ENCODE measurements at places on chromosomes 5 and 9.

DNA sequence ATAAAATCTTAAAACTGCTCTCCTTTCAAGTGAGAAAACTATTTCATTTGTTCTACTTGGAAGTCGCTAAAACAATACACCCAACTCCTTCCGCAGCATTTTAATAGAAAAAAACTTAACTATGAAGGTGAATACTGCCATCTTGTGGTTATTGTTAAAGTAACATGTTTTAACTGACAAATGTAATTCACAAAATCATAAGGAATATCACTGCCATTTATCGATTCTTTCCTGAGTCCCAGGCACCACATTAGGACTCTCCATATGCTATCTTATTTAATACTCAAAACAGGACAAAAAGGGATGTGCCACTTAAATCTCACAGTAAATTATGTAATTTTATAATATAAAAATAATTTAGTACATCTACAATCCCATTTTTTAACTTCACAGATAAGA lies 130.5 kb upstream of the ITGA1 start:
- DNase-seq: no peak

- DNase-seq: no peak
Measured at GRCh38 chr9:122936883-122937282, 3.9 kb upstream of the RABGAP1 start.

GRCh38 chr9:93891549-93892310 lies 63.4 kb downstream of the BARX1 start:
- no peak for DNase-seq

DNA sequence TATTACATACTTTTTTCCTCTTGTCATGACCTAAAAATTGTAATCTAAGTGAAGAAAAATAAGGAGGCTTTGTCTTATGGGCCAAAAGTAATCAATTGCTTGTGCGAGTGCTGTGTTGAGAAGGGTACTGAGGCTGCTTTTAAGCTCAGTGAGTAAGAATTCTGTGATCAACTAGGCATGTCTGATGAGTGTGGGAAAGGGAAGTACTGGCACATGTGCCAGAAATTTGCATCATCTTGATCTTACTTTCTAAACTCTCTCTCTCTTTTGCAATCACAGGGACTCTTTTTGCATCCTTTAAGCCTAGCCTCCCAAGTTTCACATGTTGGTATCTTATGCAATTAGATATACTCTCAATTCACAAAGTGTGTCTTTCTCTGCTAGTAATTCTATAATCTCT lies 329.9 kb downstream of the KIF4B start:
- DNase-seq: no peak

- no peak for DNase-seq
Measured at GRCh38 chr9:8384091-8384490, 584.5 kb upstream of the DMAC1 start.

DNA sequence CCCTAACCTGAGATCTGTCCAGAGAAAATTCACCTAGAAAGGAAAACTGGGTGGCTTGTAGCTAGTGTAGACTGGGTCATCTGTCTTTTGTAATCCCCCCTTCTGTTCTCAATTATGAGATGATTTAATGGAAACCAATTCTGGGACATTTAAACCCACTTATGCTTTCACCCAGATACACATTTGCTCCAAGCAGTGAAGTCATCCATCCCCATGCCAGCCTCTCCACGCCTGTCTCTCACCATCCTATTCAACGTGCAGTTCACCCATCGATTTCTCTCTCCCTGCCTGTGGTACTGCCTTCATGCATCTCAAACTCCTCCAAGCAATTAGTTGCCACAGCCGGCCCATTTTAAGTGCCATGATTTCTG lies 1.8 kb downstream of the PHF19 start:
- DNase-seq: no peak

DNA sequence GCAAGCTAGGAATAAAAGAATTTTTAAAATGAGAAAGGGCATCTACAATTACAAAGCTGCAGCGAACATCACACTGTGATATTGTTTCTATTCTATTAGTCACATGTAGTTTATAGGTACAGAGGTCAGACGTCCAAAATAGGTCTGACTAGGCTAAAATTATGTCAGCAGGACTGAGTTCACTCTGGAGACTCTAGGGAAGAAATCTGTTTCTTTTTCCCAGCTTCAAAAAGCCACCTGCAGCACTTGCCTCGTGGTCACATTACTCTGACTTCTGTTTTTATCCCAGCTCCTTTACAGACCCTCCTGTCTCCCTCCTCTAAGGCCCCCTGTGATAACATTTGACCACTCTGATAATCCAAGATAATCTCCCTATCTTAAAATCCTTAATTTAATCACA lies 5.1 kb upstream of the CKS2 start:
- DNase-seq: no peak

GRCh38 chr5:159440968-159441367 lies 110.7 kb upstream of the IL12B start:
- no peak for DNase-seq

DNA sequence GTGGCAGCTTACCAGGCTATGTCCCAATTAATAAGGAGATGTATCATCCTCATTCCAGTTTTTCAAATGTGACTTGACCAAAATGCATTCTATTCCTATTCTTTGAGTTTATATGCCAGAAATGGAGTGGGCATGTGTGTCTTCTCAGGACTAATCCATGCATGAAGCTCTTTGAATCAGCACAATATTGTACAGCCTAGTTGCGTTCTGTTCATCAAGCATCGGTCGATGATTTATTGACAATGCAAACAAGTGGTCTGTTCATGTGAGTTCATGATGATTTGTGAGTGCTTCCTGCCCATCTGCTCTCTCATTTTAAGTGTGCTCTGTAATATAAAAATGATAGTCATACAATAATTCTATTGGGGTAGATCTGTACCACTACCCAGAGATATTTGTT lies 48.3 kb downstream of the PALM2AKAP2 start:
- no peak for DNase-seq

GRCh38 chr9:111058166-111058565 lies 19.9 kb upstream of the LPAR1 start:
- DNase-seq: no peak

DNA sequence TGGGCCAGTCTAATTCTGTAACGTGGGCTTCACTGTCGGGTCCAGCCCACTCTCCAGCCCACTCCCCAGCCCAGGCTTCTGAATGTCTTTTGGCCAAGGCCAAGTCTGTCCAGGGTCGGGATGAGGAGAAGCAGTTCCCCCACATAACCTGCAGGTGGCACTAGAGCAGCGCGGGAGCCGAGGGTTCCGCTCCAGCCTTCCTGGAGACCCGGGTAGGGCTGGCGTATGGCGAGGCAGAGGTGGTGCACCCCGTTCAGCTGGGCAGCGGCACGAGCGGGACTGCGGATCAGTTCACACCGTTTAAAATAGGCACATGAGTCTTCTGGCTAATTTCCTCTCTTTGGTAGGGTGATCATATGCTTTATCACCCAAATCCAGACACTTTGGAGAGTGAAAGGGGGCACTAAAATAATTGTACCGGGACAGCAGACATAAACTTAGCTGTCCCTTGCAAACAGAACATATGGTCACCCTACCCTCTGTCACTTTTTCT lies 185.9 kb downstream of the MSX2 start:
- DNase-seq: peak; percentile 21

DNA sequence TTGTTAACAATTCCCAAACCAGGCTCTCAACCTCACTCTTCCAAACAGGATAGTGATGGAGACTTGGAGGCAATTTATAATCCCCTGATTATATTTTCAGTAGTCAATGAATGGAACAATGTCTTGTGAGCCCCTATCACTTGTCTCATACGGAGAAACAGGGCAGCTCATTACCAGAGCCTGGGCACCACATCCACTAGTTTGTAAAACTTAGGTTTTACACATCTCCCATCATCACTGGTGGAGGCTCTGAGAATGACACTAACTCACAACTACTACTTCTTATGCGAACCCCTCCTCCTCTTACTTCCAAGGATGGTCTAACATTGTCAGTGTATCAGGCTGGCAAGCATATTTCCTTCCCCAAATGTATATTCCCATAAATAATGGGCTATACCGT lies 253.7 kb downstream of the EPB41L4A start:
- no peak for DNase-seq

- no peak for DNase-seq
Measured at GRCh38 chr5:163395792-163396191, 41.6 kb upstream of the CCNG1 start.

DNA sequence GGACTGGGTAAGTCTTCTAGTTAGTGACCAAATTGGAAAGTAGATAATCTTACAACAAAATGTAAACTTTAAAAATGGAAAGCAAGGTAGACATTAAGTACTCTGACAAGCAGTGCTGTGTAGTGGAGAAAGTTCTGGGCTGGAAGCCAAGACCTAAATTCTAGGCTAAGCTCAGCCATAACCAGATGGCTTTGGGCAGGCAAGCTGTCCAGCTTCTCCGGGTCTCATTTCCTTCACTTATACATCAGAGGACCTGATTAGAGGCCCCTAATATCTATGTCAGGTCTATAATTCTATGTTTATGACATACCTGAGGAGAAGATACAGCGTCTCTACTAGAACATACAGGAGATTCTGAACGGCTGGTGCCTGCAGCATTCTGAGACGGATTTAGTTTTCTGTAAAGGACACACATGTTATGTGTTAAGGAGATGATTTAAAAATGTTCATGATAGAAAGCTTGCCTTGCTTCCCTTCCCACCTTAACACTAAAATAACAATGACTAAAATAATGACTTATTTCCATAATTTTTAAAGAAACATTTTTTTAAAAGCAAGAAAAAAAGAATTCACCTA lies 61.2 kb downstream of the ELL2 start:
- DNase-seq: no peak

DNA sequence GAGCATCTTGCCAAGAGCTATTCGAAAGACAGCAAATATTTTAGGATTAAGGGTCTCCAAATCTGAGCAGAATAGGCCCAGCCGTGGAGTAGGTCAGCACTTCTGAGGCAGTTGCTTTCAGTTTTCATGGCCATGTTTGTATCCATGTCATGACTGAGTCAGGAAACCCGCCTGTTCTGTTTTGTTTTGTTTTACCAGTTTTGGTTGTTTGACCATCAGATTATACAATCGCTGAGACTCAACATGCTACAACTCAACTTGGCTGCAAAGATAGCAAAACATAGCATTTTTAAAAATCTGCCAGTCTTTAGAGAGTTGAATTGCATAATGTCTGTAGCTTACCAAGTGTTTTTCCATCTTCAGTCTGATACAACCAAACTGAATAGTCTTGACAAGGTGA lies 185.1 kb upstream of the ZNF462 start:
- no peak for DNase-seq

DNA sequence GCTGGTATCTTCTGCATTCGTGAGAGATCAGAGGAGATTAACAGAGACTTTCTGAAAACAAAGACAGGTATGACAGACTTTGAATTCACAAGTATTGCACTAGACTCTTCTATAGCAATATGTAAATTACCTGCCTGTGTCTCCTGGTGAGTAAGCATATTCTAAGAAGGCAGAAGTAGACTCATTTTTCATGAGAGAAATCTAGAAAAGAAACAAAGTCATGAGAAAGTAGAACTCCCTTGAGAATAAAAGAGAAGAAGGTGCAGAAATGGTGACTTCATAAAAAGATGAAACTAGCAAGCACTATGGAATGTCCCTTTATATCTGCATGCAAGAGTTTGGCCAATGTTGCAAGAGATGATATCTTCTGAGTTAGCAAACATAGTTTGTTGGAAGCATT lies 419.8 kb downstream of the DMRT2 start:
- DNase-seq: no peak

DNA sequence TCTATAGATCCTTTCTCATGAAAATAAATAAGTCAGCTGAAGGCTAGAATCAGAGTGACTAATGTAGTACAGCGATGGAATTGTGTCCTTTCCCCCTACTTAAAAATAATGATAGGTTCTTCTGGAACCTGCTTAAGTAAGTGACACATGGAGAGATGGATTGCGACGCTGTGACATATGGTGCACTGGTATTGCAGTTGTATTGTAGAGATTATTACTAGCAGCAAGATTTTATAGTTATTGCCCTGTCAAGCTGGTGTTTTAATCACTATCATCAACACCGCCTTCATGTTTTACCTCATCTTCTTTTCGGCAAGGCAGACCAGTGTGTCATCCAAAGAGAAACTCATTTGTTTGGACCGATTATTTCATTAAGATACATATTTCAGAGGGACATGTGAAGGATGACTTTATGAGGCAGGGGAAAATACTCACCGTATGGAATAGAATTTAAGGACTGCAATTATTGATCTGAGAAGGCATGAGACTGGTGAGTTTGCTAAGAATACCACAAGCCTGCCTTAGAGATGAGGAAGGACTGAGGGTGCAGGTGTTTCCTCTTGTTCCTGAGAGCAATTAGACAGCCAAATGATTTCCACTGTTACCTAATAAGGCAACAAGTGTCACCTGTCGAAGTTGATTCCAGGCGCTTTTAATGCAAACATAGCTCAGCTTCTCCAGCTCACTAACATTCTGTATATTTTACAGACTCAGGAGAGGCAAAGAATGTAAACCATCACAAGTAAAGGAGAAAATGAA lies 1855.5 kb downstream of the MAT2B start:
- DNase-seq: no peak

GRCh38 chr9:103203172-103203571 lies 208.0 kb downstream of the CYLC2 start:
- no peak for DNase-seq

DNA sequence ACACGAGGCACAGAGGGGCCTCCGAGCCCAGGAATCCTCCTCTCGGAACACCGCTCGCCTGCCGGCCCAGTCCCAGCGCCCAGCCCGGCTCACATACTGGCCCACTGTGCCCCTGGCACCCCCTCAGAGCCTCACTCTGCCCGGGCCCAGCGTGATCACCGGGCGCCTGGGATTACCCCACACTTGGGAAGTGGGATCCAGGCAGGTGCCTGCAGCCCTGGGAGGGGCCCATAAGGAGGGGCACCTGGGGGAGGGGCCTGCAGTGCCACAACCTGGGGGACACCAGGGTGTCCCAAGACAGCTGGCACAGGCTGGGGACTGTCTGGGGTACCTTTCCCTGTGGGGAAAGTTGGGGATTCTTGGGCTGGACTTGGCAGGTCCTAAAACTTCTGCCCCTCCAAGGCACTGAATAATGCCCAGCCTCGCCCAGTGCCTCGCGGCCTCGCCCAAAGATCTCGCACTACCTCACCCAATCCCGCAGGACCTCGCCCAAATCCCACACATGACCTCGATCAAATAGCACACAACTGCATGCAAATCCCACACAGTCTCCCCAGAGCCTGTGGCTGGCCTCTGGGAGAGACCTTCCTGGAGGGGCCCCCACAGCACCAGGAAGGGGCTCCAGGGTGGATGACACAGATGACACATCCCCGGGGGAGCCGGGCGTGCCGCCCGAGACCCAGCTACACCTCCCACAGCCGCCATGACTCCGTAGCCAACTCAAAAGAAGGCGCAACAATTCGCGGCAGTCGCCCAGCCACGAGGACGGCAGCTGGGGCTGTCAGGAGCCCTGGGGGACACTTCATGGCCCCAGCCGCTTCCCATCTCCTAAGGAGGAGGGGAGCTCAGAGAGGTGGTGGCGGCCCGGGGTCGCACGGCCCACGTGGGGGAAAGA lies 13.7 kb downstream of the NOTCH1 start:
- no peak for DNase-seq
